ENCODE measurements at places on chromosomes 16 and 17.

GRCh38 chr17:64328036-64328858 is 62.4 kb downstream of the PECAM1 start:
- H3K4me1 ChIP-seq: peaks cover 20% of the 10 kb centered on the region
- no peaks in the 10 kb centered on the region for H3K36me3 ChIP-seq
- peak overlapping the region; percentile 11 for H3K27ac ChIP-seq
- no peak for DNase-seq

- H3K27me3 ChIP-seq: no peaks in the 10 kb centered on the region
- no peak overlapping the region for H3K4me3 ChIP-seq
- no peak overlapping the region for H3K27ac ChIP-seq
- no peak for DNase-seq
These were observed 149.5 kb downstream of the KCNJ18 start for GRCh38 chr17:21841839-21842238.

- peaks cover 26% of the 10 kb centered on the region for H3K36me3 ChIP-seq
- no peaks in the 10 kb centered on the region for H3K27me3 ChIP-seq
- no peaks in the 10 kb centered on the region for H3K4me1 ChIP-seq
- no peak for DNase-seq
- no peak overlapping the region for H3K27ac ChIP-seq
These were observed 50.7 kb downstream of the RNF213 start for GRCh38 chr17:80311216-80311827.

DNA sequence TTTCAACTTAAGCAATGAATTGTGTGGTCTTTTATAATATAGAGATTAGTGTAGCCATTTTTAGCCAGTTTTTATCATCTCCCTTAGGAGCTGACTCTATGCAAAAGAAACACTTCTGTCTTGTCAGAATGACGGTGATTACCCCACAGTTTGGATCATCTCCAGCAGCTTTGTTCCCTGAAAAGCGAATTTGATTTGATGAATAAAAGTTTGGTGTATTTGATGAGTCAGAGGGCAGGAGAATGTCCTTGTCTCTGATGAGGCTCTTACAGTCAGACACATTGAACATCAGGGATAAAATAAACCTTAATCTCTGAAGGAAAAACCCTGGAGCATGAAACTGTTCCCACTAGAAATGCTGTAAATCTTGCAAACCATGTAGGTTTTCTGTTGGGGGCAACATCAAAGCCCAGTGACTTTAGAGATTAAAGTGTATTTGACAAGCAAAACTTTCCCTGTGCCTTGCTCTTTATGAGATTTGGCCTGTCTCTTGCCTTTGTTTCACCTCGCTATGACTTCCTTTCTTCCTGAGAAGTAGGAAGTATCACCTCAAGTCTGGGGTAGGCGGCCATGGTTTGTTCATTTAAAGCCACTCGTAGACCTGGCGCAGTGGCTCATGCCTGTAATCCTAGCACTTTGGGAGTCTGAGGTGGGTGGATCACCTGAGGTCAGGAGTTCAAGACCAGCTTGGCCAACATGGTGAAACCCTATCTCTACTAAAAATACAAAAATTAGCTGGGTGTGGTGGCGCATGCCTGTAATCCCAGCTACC is 209.3 kb downstream of the FTO start:
- H3K27me3 ChIP-seq: no peaks in the 10 kb centered on the region
- peak; percentile 73 for DNase-seq
- H3K36me3 ChIP-seq: no peaks in the 10 kb centered on the region

DNA sequence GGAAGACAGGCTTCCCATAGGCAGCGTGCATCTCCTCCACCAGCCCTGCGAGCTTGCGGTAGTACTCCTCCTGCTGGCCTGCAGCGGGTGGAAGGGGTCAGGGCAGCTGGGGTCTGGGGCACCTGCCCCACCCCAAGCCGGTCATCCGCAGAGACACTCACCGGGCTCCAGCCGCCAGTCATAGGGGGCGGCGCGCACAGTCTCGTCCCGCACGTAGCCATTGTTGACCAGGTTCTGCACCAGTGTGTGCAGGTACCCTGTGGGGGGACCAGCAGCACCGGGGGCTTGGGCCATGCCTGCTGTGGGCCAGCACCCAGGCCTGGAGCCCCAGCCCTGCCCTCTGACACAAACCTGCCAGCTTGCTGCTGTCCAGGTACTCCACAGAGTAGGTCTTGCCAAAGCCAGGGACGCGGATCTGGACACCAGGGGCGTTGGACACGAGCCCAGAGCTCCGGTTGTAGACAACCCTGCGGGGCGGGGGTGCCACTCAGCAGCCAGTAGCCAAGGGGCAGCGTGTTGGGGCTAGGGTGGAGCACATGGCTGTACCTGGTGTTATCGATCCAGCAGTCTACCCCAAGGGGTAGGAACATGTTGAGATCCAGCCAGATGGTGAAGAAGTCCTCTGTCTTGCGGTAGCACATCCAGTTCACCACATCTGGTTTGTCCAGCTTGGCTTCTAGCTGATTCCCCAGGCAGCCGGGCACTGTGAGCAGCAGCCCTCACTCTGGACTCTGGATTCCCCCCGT is 1.2 kb downstream of the LCAT start:
- no peaks in the 10 kb centered on the region for H3K27me3 ChIP-seq
- no peak overlapping the region for H3K4me3 ChIP-seq
- no peak for DNase-seq

DNA sequence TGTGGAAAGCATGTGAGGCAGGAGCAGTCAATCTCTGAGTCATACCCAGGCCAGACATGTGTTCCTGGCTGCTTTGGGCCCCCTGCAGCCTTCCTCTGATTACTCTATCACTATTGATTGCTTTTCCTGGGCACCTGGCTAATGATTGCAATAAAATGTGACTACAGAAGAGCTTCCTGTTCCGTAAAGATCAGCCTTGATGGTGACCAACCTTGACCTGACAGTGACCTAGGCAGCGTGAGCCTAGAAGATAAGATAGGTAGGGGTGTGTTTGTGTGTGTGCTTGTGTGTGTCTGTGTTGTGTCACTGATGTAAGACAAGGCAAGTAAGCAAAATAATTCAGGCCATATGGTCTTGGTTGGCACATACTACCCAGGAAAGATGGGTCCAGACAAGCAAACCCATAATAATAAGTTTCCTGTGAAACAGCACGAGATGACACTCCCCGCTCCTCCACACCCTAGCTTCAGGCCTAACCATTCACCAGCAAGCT is 367.7 kb upstream of the CDH11 start:
- no peak overlapping the region for H3K4me3 ChIP-seq
- H3K36me3 ChIP-seq: no peaks in the 10 kb centered on the region
- no peak overlapping the region for H3K27ac ChIP-seq
- H3K27me3 ChIP-seq: no peaks in the 10 kb centered on the region
